ENCODE measurements at places on chromosomes 6 and 20.

DNA sequence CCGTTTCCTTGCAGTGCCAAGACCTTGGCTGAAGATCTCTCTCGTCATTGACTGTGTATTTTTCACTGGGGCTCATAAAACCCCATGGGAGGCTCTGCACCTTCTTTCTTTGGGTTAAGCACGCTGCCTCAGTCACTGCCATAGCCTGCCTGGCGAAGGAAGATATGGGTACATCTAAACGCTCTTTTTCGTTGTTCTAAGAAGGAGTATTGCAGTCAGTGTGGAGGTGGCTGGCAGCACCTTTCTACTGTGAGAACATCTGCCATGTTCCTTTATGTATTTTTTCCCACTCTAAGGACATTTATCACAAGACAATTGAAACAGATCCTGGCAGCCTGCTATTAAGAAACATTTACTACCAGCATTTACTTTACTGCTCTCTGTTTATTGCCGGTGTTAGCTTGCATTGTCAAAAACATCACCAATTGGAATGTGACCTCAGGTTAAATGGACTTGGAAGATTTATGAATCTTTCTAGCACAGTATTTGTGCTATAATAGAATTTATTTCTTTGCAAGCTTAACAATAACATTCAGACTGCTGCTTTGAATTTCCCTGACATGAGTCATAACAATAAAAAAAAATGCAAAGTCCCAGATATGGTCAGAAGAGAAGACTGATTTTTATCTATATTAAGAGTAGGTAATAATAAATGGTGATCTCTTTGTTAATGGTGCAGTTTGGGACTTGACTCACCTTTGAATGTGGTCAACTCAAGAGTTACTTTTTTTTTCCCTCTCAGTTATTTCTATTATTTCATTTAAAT lies 62.2 kb upstream of the CLDN20 start:
- DNase-seq: peak; percentile 65

- no peak for DNase-seq
Observed at GRCh38 chr6:63803371-63803770, 167.8 kb downstream of the PHF3 start.

DNA sequence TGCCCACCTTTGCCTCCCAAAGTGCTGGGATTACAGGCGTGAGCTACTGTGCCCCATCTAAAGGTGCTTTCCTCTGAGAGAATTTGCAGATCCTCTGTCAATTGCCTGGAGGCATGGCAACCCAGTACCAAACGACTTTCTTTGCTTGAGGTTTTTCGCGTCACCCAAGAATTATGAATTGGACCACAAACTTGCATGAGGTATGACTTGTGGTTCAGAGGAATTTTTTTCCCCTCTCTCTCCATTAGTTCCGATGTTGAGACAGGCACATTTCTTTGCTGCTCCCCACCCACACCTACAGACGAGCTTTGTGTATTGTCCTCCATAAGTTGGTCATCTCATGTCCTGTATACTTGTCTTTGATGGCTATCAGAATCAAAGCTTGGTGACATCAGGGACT lies 11.8 kb upstream of the SCAF8 start:
- peak; percentile 49 for DNase-seq

DNA sequence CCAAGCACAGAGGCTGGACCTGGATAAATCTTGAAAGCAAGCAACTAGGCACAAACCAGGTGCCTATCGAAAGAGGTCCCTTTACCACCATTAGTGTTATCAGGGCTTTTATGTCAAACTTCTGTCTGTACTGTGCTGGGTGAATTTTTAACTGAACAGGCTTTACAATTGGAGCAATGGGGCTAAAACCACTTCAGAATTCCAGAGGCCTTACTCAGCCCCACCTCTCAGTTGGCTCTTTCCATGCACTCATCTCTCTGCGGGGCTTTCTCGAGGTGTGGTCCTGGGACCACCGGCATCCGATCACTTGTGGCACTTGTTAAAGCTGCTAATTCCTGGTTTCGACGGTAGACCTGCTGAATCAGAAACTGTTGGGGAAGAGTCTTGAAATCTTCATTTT lies 232.5 kb downstream of the SOX4 start:
- no peak for DNase-seq

DNA sequence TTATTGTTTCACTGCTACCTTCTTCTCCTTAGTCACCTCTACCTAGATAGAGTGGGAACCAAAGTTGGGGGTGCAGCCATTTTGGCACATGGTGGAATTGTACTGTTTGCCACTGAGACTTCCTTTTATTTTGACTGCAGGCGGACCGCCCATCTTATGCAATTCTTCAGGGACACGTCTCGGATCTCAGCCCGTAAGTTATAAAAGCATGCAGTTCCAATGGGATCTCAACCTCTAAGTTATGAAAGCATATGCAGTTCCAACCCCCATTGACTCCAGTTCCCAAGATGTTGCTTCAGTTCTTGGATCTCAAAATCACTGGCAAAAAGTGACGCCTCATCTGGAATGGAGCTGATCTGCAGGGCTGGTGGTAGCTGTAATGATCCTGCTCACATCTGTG lies 41.2 kb upstream of the CDH4 start:
- DNase-seq: no peak

DNA sequence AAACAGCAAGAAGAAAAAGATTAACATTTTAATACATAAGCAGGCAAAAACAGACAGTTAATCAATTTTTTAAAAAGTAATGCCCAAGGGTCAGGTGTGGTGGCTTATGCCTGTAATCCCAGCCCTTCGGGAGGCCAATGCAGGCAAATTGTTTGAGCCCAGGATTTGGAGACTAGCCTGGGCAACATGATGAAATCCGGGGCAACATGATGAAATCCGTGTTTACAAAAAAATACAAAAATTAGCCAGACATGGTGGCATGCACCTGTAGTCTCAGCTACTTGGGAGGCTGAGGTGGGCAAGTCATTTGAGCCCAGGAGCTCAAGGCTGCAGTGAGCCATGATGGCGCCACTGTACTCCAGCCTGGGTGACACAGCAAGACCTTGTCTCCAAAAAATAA lies 94.1 kb upstream of the DST start:
- no peak for DNase-seq

DNA sequence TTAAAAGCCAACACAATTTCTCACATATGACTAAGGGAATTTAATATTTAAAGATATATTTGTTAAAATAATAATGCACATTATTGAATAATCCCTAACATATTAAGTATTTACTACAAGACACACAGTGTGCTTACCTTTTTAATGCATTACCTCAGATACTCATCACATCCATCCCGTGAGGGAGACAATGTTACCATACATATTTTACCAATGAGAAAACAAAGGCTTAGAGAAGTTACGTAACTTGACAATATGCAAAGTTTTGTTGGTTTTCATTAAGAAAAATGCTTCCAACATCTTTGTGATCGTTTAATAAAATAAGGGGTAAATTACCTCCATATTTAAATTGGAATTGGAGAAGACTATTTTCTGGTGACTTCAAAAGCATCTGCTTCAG lies 4.3 kb downstream of the IFNGR1 start:
- DNase-seq: no peak

DNA sequence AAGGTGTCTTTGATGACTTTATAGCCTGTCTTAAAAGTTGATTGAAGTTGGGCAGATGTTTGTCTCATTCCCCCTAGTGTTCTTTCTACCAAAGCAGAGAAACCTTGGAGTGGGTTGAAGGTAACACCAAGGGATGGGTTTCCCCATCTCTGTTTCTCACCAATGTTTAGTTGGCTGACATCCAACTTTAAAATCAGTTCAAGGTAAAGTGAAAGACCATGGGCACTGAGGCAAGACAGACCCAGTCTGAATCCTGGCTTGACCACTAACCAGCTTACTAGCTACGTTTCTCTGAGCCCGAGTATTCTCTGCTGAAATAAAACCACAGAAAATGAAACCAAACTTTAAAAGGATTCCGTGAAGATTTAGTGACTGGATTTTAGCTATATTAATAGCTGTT lies 258.9 kb downstream of the KIF16B start:
- DNase-seq: no peak

- DNase-seq: no peak
Observed at GRCh38 chr20:38248133-38248532, 12.4 kb downstream of the KIAA1755 start.

- peak; percentile 70 for DNase-seq
Observed at GRCh38 chr20:44080646-44081267, 106.2 kb downstream of the JPH2 start.
